ENCODE measurements at places on chromosomes 3 and 15.

- no peak for DNase-seq
These were observed 63.9 kb downstream of the CERS3 start for GRCh38 chr15:100464888-100465287.

DNA sequence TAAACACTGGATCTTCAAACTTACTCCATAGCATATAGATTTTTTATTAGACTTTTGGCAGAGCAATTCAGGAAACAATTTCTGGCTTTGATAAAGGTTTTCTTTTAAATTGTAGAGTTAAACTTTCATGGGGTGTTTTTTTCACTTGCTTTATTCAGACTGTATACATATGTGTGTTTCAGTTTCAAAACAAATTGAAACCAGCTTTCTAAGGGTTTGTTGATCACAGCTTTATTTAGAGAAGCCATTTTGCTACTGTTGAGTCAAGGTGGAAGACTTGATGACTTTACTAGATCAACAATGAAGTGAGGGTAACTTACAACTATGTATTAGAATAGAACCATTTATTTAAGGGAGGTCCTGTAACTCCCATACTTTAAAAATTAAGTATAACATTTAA is 6.2 kb downstream of the UBE2E1 start:
- no peak for DNase-seq

DNA sequence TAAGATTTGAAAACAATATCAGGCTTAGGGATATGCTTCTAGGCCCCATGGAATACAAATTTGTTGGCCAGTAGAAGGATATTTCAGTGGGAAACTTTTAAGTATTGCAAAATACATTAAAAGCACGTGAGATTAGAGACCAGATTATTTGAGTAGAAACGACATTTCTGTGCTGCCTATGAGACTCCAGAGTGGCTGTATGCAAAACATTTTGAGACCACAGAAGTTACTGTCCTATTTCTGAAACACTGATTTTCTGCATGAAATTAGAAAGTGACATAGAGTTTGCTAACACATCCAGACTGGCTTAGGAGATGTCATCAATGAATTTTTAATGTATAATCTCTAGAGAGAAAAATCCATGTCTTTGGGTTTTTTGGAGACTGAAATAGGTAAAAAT is 99.8 kb downstream of the KCNH8 start:
- no peak for DNase-seq

- no peak for DNase-seq
These were observed 1.4 kb upstream of the DIS3L start for GRCh38 chr15:66291816-66292570.

- DNase-seq: no peak
These were observed 117.1 kb downstream of the MTHFS start for GRCh38 chr15:79779746-79780145.

DNA sequence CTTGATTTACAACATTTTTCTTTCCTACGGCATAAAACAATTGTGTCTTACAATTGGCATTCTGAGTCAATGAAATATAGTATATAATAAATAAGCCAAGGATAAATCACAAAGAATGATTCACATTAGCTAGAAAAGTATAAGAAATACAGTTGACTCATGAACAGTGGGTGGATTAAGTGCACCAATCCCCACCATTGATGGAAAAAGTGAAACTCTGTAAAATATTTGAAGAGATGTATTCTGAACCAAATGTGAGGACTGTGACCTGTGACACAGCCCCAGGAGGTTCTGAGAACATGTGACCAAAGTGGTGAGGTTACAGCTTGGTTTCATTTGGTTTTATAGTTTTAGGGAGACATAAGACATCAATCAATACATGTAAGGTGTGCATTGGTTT is 227.5 kb downstream of the ALCAM start:
- peak; percentile 72 for DNase-seq

GRCh38 chr3:50373146-50374051 is 14.1 kb upstream of the TMEM115 start:
- DNase-seq: no peak

GRCh38 chr3:49454898-49455681 is 15.0 kb upstream of the DAG1 start:
- DNase-seq: no peak

DNA sequence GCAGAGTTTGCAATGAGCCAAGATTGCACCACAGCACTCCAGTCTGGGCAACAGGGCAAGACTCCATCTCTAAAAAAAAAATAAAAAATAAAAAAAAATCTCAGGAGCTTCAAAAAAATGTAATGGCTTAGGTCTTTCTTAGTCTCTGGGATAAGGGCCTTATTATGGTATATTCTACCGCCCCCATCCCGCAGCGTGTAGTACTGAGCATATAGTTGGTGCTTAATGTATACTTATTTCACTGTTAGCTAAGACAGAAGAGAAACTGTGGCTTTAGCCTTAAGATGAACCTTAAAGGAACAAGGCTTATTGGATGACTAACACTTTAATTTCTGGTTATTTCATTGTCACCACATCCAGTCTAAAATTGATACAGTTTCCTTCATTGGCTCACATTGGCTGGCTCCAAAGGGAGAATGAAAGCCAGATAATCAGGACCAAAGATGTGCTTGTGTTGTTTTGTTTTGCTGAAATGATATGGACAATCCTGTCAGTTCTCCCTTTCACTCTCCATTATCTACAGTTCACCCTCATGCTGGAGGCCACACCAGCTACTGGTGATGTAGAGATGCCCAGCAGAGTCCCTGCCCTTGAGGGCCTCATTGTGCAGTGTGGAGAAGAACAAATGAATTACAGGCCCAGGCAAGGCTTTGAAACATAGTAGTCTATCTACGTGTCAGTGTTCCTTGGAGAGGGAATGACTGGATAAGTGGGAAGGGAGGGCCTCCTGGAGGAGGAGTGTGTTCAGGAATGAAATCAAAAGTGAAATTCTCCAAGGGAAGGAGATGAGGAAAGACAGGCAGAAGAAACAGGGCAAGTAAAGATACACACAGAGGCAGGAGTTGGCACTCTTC is 17.4 kb upstream of the RAF1 start:
- no peak for DNase-seq

- peak; percentile 82 for DNase-seq
These were observed at the start of gene TEX9 for GRCh38 chr15:56365075-56365711. TEX9 (plus strand) TSS chr15:56365426; CDS start chr15:56365451, 25 bp downstream.

DNA sequence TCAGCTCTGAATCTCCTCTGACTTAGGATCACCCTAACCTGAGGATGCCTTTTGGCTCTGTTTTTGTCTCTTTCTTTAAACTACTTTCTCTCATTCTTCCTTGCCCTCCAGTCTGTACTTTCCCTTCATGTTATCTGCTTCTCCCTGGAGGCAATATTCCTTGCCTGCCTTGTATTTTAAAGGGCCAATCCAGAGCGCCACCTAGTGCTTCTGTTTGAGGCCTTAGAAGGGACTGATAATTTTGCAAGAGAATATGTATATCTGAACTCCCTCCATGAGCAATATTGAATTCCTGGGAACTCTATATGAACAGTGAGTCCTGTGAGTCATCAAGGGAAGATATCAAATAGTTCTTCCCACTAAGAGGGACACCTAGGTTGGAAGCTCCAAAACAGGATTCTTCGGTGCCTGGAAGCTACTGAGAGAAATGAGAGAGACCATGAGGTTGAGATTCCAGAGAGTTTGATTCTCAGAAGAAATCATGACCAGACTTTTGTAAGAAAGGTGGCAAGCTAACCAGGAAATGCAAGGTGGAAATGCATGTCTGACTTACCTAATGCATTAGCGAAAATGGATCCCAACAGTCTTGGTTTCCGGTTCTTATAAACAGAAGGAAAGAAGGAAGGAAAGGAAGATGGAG is 203.8 kb upstream of the CD96 start:
- peak; percentile 83 for DNase-seq

GRCh38 chr3:197026481-197026866 is 3.1 kb downstream of the MELTF start:
- DNase-seq: no peak

DNA sequence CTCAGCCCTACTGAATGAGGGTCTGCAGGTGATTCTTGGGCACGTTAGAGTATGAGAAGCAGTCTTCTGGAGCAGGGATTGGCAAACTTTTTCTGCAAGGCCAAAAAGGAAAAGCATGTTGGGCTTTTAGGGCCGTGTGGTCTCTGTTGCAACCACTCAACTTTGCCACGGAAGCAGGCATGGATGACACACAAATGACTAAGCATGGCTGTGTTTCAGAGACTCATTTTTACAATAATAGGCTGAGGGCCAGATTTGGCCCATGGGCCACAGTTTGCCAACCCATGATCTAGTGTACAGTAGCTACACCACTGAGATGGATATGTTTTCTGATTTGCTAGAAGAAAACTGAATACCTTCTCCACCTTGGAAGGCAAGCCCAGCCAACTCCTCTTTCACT is 66.1 kb upstream of the PRICKLE2 start:
- DNase-seq: peak; percentile 98

GRCh38 chr3:143110371-143110770 is 9.2 kb upstream of the CHST2 start:
- no peak for DNase-seq

- DNase-seq: no peak
These were observed 353.9 kb upstream of the KCNMB2 start for GRCh38 chr3:178182337-178182779.

- DNase-seq: no peak
These were observed 251.8 kb downstream of the MAGI1 start for GRCh38 chr3:65786890-65787289.

DNA sequence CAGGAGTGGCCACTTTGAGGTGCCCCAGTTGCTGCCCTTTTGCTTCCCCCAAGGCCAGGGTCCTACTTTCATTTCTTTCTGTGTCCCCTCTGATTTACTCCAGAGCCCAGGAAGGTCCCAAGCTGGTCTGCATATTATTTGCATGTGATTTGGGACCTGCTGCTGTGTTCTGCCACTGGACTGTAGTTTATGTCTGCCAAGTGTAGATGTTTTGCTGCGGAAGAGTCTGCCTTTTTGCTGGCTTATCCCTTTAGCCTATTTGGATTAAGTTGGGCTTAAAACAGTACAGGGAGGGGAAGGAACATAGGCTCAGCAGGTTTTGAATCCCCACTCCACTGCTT is 21.4 kb downstream of the NOX5 start:
- DNase-seq: no peak

GRCh38 chr3:445960-446359 is 249.4 kb downstream of the CHL1 start:
- no peak for DNase-seq

GRCh38 chr3:159879598-159879997 is 109.0 kb upstream of the IL12A start:
- peak; percentile 38 for DNase-seq

GRCh38 chr15:42750306-42750705 is 13.4 kb upstream of the CDAN1 start:
- no peak for DNase-seq

Data from fibroblast of mammary gland (primary cell).